Activated T-cell treated with anti-CD3 and anti-CD28 coated beads for 1 hour (primary cell): ENCODE measurements at places on chromosomes 5 and 9.

- DNase-seq: no peak
Measured at GRCh38 chr5:82813861-82814260, 263.3 kb downstream of the TMEM167A start.

DNA sequence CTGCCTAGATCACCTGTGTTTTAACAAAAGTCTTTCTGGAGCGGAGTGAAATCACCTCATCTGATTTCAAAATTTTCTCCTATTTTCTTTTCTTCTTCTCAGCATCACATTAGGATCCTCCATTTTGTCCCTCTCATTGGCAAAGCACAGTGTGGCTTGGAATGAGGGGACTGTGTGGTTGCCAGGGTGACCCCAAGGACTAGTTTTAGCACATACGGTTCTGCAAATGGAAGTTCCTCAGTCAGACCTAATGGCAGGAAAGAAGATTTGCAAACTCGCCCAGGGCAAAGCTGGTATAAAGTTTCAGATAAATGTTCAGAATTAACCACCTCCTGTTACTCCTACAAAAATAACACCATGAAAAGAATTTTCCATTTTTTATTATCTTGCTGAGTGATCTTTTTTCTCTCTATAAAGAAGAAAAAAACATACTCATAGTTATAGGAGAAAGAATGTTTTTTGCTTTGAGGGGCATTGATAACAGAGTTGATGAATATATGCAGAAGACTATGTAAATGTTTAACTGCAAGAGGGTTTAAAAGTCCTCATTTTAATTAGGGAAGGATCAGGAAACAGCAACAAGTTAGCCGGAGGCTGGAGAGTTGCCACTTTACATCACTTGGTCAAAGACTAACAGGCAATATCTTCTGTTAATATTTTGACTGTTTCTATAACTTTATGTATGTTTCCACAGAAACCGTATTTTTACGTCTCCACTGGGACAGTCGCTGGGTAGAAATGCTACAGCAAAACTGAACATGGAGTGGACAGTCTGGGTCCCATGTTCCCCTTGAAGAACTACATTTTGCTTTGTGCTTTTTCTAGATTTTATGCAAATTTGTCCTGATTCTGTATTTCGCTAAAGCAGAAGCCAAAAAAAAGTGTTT lies 257.8 kb downstream of the NR2F1-AS1 start:
- DNase-seq: no peak

DNA sequence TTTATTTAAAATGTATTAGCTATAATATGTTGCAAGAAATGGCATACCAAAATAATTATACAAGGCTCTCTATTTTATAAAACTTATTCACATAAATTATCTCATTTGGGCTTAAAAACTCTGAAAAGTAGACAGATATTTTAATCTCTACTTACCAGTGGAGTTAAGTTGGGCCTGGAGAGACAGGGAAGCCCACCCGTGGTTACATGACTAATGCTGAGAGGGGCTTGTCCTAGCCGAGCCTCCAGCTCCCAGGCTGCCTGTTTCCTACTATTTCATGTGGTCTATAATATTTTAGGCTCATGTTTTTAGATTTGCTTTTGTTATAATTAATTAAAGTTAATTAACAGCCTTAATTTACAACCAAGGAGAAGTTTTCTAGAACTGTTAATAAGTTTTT lies 20.9 kb upstream of the ASPN start:
- DNase-seq: no peak

DNA sequence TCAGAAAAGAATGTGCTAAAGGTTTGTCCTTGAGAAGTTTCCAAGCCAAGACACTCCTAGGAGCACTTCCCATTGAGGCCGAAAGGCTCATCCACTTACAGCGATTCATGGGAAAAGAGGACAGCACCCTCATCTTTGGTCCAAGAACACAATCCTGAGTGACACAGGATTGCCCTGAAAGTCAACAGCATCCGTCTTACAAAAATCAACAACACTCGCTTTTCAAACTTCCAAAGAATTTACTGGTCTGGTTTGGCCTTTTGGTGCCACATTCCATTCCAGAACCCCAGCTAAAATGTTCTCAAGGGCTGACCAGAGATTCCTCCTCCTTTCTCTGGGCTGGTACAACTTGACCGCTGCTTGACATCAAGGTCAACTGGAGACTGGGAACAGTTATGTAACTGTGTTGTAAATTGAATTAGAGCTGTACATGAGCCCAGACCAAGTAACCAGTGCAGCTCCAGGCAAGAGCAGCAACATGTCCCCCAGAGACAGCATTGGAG lies 415.8 kb upstream of the PIK3R1 start:
- DNase-seq: no peak

GRCh38 chr5:127223256-127223974 lies 67.2 kb upstream of the MEGF10 start:
- DNase-seq: no peak

GRCh38 chr9:30065888-30066287 lies 2318.6 kb upstream of the ACO1 start:
- no peak for DNase-seq

- no peak for DNase-seq
Measured at GRCh38 chr5:168275940-168276339, 15.5 kb upstream of the WWC1 start.

- no peak for DNase-seq
Measured at GRCh38 chr9:106312906-106313305, 550.1 kb upstream of the ZNF462 start.

- DNase-seq: no peak
Measured at GRCh38 chr5:91211997-91212713, 171.0 kb downstream of the ARRDC3 start.

GRCh38 chr9:110180511-110181434 lies 27.2 kb downstream of the C9orf152 start:
- DNase-seq: no peak

DNA sequence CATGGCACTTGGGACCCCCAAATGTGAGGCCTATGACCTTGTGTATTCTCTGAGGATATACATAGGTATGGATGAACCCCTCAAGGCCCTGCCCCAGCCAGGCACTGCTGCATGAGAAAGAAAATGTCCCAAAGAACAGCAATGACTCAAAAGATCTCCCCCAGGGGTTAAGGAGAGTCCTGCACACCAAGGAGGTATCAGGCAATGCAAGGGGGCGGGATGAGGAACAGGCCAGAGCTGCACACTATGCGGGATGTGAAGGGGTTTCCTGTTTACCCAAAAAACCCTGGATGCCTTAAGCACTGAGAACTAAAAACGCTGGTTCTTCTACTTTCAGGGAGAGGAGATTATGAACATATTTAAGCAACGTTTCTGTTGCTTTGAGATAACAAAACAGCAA lies 3.4 kb downstream of the RAPGEF1 start:
- DNase-seq: no peak

GRCh38 chr9:105027084-105027483 lies 99.1 kb upstream of the ABCA1 start:
- no peak for DNase-seq

- DNase-seq: no peak
Measured at GRCh38 chr5:23684103-23684502, 176.7 kb downstream of the PRDM9 start.

DNA sequence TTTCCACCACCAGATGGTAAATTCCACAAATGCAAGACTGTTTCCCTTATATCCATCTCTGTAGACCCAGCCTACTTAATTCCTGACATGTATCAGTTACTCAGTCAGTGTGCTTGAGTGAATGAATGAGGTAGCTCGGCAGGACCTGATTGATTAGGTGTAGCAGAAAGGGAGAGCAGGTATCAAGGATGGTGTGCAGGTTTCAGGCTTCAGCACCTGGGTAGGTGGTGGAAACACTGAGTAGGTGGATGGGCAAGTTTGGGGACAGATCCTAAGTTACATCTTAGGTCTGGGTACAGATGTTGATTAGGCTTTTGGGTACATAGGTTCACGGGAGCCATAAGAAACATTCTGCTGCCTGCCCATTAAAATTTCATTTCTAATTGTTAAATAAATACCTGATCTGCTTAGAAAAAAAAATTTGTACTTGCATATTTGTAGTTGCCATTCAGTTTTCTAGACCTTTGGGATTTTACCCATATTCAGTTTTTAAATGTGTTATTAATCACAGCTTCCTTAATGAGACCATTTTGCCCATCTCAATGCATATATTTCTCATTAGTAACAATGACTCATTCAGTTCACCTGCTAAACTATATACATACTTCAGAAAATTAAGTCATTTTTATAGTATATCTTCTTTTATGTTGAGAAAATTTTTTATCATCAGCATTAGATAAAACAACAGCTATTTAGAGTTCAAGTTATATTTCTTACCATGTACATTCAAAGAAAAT lies 111.8 kb downstream of the INIP start:
- DNase-seq: no peak

GRCh38 chr5:65327582-65327981 lies 154.1 kb downstream of the ADAMTS6 start:
- no peak for DNase-seq

GRCh38 chr5:93294199-93294598 lies 286.8 kb downstream of the NR2F1-AS1 start:
- no peak for DNase-seq

DNA sequence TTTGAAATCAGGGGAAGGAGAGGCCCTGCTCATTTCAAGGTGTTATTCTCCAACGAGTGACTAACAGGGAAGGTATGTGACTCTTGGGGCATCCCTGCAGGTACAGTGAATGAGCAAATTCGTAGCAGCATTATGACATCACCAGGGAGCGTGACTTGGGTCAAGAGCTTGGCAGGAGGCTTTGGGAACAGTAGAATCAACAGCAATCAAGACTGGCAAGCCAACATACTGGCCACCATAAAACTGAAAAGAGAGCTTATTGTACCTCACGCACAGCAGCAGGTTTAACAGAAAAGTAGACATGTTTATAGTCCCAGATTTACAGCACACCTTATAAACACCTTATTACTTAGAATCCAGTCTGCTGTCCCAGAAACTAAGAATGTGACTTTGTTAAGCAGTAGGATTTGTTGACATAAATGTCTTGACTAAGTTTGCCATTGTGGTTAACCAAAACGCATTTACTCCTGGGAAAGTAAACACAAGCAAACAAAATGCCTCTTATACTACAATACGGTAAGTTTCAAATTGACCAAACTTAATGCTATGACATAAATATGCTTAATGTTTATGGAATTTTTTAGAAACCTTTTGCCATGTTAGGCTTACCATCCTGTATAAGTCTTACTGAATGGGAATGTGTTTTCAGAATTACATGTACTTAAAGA lies 297.8 kb downstream of the NPR3 start:
- no peak for DNase-seq

- no peak for DNase-seq
Measured at GRCh38 chr9:91689006-91689405, 261.0 kb downstream of the ROR2 start.

DNA sequence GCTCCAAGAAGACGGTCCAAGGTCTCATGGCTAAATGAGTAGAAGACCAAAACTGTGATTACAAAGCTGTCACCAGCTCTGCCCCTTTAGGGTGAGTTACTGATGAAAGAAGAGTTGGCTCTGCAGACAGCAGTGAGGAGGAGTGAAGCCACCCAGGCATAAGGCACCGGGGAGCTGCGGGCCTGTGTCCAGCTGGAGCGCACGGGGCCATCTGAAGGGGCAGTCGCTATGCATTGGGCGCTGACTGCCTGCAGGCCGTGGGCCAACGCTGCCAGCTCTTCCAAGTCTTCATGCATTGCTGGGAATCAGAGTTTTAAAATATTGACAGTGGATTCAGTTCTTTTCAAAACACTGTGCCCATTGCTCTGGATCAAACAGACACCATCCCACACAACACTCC lies 70.3 kb downstream of the DAPK1 start:
- no peak for DNase-seq

DNA sequence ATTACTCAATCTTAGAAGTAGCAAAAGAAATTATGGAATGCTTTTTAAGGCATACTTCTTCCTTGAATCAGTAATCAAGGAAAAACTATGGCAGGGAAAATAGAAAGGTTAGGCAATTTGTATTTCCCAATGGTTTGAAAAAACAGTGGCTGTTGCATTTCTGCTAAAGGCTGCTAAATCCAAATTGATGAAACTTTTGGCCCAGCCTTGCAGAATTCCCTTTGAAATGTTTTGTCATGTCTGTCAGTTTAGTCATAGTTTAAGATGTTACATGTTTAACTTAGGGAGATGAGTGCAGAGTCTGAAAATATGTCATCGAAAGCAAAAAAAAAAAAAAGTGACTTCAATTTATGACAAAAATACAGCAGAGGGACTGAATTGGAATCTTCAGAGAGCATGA lies 878.9 kb upstream of the WWC1 start:
- no peak for DNase-seq

- no peak for DNase-seq
Measured at GRCh38 chr9:115983366-115983765, 170.2 kb upstream of the PAPPA start.

GRCh38 chr5:113178073-113178779 lies 201.6 kb downstream of the DCP2 start:
- DNase-seq: no peak

DNA sequence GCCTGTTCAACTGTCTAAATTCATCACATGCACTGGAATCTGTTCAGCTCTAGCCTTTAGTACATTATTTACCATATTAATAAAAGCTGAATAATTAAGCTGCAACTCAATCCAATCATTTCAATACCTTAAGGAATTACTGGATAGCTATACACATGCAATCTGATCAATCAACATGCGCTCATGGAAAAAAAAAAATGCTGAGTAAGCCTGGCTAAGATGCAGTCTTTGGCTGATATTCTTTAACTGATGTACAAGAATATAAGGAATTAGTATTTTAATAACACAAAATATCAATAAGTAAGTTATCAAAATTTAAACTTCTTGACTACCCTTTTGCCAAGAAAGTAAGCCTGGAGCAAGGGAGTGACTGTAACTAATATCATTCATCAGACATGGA lies 15.9 kb downstream of the EFNA5 start:
- no peak for DNase-seq

DNA sequence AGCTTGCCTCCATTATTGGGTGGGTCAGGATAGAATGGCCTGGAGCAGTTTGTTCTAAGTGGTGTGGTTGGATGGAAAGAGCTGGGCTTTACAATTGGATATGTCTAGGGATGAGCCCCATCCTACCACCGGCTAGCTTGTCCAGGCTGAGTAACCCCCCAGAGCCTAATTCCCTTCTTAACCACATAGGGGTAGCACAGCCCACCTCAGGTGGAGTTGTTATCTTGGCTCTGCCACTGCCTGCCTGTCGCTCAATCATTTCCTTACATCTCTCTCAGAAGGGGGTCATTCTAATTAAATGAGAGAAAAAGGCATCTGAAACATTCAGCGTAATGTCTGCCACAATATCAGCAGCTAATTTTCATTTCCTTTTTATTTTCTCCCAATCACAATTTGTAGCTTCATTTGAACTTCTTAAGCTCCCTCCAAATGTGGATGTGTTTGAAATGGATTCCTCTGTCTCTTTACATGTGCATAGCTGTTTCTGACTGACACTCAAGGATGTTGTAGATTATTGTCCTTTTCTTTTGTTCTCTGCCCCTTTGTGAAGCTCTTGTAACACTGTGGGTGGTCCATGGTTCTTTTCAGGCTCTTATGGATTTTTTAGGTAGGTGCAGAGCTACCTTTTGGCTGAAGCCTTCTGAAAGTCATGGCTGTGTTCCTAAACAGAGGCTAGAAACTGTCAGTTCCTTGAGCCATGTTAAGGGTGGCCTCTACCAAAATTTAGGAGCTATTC lies 383.1 kb upstream of the KLF4 start:
- DNase-seq: no peak
